ENCODE measurements at places on chromosomes 4 and X.

- no peak for DNase-seq
Measured at GRCh38 chr4:1572964-1573720, 111.0 kb downstream of the FAM53A start.

GRCh38 chr4:140052050-140052449 lies 101.9 kb downstream of the MAML3 start:
- peak; percentile 31 for DNase-seq

GRCh38 chr4:3041192-3042142 lies 32.9 kb downstream of the HTT-AS start:
- DNase-seq = peak; percentile 46

- no peak for DNase-seq
Measured at GRCh38 chr4:61200187-61200915, at the start of gene ADGRL3. ADGRL3 (plus strand) TSS chr4:61200326.

- DNase-seq = no peak
Measured at GRCh38 chrX:119189595-119189994, 46.5 kb upstream of the PGRMC1 start.

DNA sequence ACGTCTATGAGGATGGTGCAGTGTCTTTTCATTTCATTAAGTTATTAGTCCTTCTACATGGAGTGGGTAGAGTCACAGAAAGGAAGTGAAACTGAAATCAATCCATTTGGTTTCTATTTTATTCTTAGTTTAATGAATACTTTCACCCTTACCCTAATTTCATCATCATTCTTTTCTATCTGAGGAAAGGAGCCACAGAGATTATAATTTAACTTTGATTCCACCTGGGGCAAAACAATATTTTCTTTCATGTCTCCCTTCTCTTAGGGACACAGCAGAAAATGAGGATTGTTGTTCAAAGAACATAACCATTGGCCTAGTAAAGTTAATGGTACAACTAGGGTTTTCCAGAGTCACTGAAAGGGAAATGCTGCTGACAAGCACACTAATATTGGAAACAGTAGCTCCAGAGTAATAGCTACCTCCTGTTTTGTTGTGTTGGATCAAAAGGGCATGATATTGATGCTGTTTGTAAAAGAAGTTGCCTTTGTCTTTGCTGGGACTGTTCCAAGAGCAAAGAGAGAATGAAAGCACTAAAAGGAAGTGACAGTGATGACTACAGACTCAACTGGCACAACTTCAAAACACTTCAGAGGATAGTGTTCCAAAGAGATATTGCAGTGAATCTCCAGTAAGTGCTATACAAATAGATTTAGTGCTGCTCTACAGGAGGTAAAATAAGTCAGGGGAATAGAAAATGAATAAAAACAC lies 247.1 kb upstream of the PITX2 start:
- no peak for DNase-seq

DNA sequence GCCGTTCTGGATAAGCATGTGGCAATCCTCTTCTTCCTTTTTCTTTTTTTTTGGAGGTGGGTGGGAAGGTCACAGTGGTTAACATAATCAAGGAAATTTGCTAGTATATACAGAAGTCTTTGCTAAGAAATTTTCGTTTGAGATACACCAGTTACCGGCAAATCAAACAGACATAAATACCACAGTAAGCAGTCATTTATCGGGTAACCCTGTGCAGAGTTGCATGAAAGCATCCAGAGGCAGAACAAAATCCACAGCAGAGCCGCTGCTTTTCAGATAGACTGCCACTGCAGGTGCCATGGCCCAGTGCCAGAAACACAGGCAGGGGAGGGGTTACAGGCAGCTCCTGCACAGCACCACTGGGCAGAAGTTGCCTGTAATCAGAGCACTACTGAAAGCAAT lies 179.1 kb upstream of the MAB21L2 start:
- DNase-seq = peak; percentile 9

DNA sequence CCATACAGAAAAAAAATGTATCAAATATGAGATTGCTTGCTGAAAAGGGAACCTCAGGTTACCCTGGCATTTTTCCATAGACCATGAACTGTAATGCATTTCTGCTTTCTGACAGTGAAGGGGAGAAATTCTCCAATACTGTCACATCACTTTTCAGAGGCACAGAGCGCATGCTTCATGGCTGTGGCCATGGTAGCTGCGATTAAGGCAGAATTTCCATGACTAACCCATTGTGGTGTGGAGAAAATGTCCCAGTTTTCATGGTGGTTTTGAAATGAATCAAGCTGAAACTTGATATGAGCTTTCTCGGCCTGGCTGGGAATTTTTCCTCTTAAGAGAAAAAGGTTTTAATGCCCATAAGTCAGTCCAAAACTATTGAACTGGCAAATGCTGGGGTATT lies 39.5 kb upstream of the MAP3K15 start:
- no peak for DNase-seq

GRCh38 chr4:181674315-181674875 lies 568.8 kb upstream of the TENM3 start:
- no peak for DNase-seq

DNA sequence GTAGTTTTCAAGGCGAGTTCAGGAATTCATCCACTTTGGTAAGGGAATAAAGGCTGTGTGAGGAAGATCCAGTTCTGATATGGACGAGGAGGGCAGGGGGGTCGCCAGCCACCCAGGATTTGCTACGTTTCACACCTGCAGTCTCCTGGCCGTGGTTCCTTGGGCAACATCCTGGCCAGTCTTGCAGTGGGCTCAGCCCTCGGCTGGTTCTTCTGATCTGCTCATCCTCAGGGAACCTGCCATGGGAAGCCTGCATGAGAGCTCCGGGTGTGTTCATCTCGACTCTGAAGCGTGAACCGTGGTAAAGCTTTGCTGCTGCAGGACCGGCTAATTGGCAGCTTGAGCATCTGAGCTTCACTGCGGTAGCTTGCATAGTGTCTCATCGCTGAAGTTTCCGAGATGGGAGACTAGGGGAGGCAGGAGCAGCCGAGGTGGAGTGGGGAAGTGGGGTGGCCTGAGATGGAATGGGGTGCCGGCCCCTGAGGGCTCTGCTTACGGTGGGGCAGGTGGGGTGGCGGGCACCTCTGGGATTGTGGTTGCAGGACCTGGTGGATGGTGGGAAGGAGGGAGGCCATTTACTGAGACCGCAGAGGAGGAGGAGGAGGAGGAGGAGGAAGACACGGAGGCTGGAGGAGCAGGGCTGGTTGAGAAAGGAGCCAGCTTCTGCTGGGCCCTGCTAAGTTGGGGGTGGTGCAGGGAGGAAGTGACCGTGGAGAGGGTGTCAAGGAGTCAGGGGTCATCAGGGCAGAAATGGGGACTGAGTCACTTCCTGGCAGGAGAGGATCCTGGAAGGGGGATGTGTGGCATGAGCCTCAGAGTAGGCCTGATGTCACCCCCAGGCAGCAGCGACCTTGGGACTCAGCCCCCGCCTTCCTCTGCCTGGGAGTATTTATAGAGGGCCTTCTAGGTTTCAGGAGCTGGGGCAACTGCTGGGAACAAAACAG lies 213.1 kb upstream of the PSAPL1 start:
- peak; percentile 81 for DNase-seq

DNA sequence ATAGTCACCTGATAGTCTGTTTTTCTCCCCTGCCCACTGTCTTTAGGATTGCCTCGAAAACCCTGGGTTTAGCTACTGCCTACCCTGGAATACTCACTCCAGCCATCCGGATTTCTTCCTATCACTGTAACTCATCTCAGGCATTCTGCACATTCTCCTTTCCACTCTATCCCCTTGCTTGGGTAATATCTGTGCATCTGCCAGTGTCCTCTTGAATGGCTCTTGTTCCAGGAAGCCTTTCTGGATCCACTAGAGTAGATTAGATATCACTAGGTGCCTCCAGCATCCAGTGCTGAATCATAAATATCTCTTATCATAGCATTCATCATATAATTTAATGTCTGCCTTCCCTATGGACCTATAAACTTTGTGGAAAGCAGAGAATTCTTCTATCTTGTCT lies 17.1 kb upstream of the GALNT7 start:
- no peak for DNase-seq

- DNase-seq = no peak
Measured at GRCh38 chrX:111170017-111170416, 74.0 kb downstream of the PAK3 start.

DNA sequence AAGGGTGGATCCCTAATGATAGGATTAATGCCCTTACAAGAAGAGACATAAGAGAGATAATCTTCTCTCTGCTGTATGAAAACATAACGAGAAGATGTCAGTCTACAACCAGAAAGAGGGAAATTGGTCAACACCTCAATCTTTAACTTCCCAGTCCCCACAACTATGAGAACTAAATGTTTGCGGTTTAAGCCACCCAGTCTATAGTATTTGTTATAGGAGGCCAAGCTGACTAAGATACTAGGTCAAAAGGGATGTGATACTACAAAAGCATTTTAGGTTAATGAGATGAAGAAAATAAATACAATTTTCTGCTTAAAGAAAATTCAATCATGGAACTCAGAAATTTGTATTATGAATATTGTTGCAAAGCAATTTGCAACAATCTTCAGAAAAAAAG lies 55.4 kb upstream of the LHFPL1 start:
- DNase-seq = no peak

DNA sequence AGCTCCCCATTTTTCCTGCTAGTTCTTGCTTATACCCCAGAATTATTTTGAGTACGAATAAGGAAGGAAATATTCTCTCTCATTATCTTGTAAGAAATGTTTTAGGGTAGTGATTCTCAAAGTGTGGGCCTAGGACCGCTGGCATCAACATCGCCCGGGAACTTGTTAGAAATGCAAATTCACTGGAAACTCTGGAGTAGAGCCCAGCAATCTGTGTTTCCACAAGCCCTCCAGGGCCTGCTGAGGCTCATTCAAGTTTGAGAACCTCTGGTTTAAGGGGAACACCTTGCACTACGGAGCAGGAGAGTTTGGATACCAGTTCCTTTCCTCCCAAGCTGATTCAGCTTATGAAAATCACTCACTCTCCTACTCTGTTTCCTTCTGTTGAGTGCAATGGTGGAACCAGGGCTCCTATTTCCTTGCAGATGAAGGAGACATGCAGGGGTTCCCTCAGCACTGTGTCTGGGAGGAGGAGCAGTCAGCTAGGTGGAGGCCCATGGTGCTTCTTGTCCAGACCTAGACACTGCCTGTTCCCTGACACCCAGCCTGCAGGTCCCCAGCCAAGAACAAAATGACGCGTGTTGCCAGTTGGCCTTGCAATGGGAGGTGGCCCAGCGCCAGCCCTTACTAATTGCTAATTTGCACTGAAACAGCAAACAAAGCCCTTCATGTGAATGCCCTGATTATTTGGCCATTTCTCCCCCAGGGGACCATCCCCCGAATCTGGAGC lies 68.5 kb downstream of the CYTL1 start:
- DNase-seq = no peak

DNA sequence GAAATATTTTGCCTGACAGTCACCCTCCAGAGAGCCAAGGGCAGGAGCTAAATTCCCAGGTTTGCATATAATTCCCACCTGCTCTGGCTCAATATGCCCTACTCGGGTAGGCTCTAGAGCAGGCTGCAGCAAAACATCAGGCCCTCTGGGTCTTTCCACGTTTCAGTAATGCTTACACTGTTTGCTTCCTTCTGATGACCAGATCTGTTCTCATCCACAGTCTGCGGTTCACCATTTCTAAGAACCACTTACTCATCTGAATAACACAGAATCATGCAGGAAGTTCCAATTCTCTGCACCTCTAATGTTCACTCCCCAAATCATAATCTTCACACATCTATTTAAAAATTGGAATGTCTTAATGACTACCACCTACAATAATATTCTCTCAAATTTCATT lies 141.4 kb downstream of the PPP3CA start:
- peak; percentile 44 for DNase-seq

DNA sequence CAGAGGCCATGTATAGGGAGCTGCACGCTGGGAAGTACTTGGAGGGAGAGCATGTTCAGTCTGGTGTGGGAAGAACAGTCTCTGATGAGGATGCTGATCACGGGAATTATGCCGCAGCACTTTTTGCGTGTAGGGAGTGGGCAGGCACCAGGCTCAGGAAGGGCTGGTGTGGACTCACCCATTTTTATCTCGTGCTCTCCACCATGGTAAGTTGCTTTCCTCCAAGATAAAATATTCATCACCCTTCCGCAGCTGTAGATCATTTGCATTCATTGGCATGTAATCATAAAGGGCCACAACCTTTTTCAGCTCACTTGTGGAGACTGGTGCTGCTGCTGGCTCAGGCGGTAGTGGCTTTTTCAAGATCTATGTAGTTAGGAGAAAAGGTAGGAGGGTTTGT lies 11.8 kb upstream of the TIMM8A start:
- DNase-seq = no peak

DNA sequence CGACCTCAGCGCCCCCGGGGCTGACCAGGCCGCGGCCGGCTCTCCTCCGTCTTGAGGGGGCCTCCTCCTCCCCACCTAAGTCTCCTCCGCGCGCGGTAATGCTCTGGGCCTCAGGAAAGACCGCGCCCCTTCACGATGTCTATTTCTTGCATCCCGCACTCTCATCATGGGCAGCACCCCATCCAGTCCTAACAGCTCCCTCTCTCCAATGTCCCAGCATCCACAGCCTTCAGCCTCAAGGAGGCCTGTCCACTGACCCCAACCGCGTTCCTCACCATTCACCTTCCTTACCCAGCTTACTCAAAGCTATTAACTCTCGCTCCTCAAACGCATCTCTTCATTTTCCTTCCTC lies 77.5 kb downstream of the MAGED4 start:
- no peak for DNase-seq

GRCh38 chr4:7515390-7515902 lies 80.7 kb upstream of the PSAPL1 start:
- DNase-seq = no peak
